ENCODE measurements at places on chromosomes 5 and 9.

DNA sequence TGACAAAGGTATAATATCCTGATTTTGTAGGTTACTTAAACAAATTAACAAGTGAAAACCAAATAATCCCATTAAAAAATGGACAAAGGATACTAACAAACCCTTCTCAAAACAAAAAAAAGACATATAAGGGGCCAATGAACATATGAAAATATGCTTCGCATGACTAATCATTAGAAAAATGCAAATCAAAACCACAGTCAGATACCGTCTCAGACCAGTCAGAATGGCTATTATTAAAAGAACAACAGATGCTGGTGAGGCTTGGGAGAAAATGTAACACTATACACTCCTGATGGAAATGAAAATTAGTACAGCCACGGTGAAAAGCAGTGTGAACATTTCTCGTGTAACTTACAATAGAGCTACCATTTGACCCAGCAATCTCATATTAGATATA lies 1542.2 kb upstream of the CDH9 start:
- no peak for DNase-seq

- DNase-seq = no peak
Observed at GRCh38 chr9:83978992-83979811, 813 bp downstream of the HNRNPK start.

GRCh38 chr5:127878174-127878750 lies 175.1 kb downstream of the CCDC192 start:
- DNase-seq = no peak

DNA sequence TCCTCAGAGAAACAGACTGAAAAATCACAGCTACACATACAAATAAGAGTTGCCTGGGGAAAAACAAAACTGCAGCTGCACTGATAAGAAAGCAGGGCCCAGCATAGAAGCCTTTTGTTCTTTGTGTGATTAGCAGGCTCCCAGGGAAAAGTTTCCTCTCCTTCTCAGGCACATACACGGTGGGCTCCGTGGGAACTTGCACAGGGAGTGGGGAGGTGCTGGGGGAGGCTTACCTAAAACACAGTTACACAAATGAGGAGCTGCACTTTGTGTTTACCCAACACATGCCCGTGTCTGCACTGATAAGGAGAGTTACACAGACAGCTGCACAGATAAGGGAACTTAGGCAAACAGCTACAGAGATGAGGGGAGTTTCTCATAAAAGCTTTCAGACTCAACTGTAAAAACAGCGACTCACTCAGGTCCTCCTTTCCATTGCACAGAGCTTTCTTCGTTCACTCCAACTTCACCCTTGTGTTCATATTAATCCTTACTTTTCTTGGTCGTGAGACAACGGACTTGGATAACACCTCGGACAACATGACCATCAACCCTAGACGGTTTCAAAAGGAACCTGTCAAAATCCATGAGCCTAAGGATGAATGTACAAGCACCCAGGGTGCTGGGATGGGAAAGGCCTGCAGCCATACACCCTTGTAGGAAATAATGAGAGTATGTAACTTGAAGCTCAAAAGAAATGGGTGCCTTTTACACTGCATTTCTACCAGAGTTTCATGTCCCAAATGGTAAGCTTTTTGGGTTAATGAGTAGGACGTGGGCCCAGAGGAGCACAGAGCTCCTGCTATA lies 50.8 kb downstream of the SERINC5 start:
- no peak for DNase-seq

GRCh38 chr5:158725297-158725851 lies 374.3 kb downstream of the EBF1 start:
- no peak for DNase-seq

DNA sequence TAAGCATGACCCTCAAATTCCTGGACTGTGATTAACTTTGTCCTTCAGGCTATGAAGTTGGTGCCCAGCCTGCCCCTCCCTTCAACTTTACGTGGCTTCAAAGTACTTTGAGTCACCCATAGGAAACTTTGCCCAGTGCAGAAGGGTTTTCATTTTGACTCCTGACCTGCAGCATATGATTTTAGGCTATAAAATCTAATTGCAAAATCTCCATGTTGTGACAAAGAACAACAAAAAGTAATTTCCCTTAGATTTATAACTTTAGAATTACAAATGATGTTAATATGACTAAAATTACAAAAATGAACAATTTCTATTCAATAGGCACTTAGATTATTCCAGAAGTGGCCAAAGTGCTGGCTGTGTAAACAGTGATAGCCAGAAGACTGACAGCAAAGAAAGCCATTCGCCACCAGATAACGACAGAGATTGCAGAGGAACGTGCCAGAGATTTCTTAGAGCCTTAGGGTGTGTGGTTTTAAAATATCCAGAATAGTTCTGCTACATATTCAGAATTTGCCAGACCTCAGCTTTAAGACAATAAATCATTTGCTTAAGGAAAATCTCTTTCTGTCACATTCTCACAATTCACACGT lies 197.4 kb downstream of the SEMA5A start:
- no peak for DNase-seq

DNA sequence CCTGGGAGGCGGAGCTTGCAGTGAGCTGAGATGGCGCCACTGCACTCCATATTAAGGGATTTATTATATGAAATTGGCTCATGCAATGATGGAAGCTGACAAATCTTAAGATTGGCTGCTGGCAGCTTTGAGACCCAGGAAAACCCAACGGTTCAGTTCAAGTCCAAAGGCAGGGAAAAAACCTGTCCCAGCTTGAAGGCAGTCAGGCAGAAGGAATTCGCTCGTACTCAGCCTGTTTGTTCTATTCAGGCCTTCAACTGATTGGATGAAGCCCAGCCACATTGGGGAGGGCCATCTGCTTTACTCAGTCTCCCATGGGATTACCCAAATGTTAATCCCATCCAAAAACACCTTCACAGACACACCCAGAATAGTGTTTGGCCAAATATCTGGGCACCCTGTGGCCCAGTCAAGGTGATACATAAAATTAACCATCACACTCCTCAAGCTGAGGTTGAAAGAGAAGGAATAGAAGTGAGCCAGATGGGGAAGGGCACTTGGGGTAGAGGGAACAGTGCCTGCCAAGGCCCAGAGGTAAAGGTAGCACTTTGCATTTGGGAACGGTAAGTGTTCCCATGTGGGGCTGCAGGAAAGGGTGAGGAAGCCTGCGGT lies 8.5 kb upstream of the ORM1 start:
- DNase-seq = no peak

DNA sequence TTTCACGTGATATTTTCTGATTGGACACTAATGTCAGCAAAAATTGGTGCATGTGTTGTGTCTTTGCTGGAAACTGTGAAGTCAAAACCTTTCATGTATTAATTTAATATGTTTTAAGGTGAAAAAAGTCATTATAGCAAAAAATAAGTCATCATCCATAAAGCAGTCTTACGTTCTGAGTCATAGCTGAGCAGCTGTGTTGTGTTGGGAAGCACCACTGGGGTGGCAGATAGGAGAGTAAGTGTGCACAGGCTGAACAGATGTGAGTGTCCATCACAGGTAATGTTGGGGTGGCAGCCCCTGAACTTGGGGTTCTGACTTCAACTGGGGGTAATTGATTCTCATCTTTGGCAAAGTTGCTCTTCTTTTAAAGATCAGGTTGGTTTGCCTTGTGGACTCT lies 156.8 kb downstream of the NXNL2 start:
- no peak for DNase-seq

DNA sequence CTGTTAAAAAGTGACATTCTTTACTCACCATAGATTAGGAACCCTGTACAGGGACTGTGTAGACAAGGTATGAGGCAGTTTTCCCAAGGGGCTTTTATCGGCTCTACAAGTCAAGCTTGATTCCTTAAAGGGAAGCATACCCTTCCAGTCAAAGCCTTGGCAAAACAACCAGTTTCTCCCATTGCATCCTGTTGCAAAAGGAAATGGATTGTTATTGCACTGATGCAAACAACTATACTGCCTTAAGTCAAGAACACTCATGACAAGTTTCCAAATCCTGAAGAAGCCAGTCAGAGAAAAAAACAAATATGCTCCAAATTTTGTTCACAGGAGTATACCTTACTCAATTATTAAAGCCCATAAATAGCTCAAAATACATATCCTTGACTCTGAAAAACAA lies 67.5 kb downstream of the RGMB start:
- DNase-seq = no peak

DNA sequence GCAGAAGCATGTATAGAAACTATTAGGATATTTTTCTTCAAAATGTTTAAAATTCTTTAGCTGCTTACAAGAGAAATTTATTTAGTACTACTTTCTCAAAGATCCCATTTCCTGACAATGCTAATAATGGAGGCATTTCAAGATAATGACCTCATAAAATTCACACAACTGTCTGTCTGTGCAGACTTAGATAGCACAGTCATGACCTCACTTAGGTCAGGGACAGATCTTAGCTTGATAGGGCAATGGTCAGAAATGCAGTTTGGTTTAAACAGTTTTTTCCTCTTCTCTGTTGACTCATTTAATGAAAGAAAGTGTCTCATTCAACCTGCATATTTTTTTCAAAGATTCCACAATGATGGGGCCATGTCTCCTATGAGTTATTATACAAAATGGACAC lies 128.4 kb downstream of the GRIA1 start:
- no peak for DNase-seq

DNA sequence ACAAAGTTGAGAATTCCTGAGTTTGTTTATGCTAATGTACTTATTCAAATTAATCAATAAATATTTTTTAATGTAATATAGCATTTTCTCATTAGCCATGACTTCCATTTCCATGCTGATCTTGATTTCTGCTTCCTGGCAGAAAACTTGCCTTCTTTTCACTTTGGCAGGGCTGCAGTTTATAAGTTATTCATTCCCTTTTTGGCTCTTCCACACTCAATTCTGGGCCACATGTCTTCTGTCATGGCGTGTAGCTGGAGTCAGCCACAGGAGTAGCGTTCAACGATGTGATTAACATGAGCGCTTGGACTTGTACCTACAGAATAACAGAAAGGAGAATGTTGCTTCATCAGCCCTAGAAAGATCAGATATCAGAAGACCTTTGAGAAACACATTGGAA lies 172.9 kb downstream of the CFAP90 start:
- DNase-seq = no peak

DNA sequence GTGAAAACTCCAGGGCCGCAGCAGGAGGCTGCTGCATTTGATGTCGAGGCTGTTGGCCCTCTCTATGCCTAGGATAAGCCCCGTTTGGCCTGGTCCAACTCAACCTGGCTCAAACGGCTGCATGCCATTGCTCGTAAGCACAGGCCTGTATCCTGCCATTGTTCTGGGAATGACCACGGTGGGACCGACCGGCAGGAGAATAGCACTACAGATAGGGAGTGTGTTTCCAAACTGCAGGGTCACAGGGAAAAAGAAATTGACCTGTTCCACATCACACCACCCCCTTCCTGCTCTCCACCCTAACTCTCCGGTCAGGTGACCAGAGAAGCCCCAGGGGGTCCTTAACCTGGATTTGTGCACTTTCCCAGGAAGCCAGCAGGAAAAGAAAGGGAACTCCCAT lies 278.7 kb upstream of the KLF4 start:
- no peak for DNase-seq

DNA sequence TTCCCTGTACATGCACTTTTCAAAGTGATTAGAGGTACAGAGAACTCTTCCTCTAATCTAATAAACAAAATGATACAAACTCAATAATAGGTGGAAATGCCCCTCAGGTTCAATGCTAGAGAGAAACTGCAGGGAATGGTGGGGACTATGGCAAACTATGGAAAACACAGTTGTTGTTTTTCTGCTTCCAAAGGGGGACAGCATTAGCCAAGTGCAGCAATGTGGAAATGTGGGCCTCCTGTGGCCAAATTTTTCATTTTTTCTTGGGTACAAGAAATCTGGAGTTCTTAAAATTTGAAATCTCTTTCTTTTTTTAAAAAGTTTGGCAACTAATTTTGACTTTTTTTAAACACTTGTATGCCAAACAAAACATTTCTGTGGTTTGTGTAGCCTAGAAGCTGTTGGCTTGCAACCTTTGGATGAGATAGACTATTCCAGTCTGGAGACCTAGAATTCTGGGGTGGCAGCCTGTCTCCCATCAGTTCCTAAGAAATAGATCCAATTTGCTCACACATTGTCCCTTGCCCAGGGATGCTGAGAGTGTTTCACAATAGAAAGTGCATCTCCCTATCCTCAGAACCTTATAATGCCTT lies 218.6 kb downstream of the PAPPA start:
- no peak for DNase-seq

DNA sequence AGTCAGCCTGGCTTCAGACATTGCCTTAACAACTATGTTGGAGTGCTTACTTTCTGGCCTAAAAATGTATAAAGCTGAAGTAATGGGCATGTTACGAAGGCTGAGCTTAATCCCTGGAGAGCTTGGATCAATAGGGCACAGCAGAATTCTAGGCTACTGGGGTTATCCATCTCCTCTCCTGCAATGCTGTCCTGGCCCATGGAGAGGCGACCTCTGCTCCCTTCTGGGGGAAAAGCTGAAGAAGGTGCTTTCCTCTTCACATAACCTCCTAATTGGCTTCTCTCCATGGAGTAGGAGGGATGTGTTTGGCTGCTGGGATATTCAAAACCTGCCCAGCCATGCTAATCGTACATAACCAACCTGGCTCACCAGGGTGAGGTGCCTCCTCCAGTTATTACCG lies 403.5 kb downstream of the DMRT2 start:
- no peak for DNase-seq

DNA sequence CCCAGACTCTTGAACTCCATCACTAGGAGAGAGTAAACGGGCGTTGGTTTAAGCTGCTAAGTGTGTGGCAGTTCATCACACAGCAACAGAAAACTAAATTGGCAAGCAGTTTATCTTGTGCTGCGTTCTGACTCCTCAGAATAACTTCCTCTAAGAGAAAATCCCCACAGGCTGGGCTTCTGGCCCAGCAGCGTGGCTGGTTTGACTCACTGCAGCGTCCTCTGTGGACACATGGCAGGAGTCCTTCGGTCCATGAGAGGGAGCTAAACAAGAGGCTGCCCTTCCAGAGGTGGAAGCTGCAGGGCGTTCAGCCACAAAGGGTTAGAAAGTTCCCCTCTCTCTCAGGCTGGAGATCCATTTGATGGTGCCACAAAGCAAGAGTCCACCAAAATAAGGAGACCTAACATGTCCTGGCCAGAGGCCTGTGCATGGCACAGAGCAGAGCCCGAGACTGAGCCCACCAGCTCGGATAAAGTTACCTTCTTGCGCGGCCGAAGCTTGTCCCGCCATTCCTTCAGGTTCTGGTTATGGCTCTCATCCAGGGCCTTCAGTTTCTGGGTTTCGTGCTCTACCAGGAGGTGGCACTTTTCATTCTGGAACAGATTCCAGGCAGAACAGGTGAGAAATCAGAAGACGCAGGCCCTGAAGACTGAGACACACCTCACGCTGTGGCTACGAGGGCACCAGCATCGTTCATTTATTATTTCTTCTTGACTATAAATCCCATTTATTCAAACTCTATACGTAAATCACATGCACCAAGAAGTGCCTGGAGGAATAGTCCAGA lies 46.2 kb upstream of the FBXW11 start:
- no peak for DNase-seq

- DNase-seq = no peak
Observed at GRCh38 chr9:15421990-15422371, 695 bp upstream of the SNAPC3 start.

- DNase-seq = no peak
Observed at GRCh38 chr5:126341906-126342630, 81.1 kb upstream of the GRAMD2B start.

GRCh38 chr5:36944607-36945225 lies 68.1 kb downstream of the NIPBL start:
- peak; percentile 48 for DNase-seq

GRCh38 chr5:106818552-106818951 lies 852.2 kb downstream of the EFNA5 start:
- DNase-seq = no peak

- DNase-seq = no peak
Observed at GRCh38 chr5:35963381-35963843, 25.0 kb upstream of the CAPSL start.

GRCh38 chr5:168030912-168031311 lies 260.5 kb upstream of the WWC1 start:
- no peak for DNase-seq

Measured in KG1 (cell line).